ENCODE measurements at places on chromosomes 7 and 10.

DNA sequence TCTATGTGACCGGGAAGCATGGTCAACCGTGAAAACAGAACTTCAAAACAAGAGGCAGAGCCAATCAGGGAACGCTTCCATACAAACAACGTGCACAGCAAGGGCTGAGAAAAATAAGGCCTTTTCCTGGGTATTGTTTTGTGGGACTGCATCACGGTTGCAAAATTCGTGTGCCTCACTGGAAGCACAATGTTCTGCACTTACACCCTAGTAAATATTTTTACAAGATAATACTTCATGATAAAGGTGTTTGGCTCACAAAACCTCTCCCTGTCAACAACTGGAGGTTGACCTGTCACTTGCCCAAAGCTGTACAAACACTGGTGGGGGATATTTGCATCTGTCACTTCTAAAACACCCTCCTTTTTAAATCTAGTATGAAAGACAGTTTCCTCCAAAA, 37.0 kb downstream of the KLF6 start:
- DNase-seq: no peak

- DNase-seq: no peak
Measured at GRCh38 chr10:73956476-73957359, 41.2 kb upstream of the VCL start.

GRCh38 chr7:37657816-37658215, 25.8 kb upstream of the GPR141 start:
- DNase-seq: no peak

GRCh38 chr7:103687951-103688350, 241.9 kb upstream of the SLC26A5 start:
- DNase-seq: no peak

DNA sequence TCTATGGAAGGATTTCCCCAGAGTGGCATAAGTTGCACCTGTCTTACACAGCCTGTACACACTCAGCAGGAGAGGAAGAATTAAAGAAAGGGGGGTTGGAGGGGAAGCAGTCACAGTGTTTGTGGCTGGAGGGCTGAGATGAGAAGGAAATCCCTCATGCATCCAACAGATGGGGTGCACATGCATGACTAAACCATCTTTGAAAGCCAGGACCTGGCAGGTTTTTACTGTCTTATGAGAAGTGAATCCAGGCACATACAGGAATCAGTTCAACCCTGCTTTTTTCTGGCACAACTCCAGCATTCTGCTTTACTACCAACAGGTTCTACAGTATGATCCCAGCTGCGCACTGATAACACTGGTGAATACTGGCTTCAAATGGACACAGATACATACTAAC, 107.7 kb downstream of the CACNA2D1 start:
- DNase-seq: no peak

- DNase-seq: no peak
Measured at GRCh38 chr7:88071994-88072714, 138.1 kb downstream of the ADAM22 start.

DNA sequence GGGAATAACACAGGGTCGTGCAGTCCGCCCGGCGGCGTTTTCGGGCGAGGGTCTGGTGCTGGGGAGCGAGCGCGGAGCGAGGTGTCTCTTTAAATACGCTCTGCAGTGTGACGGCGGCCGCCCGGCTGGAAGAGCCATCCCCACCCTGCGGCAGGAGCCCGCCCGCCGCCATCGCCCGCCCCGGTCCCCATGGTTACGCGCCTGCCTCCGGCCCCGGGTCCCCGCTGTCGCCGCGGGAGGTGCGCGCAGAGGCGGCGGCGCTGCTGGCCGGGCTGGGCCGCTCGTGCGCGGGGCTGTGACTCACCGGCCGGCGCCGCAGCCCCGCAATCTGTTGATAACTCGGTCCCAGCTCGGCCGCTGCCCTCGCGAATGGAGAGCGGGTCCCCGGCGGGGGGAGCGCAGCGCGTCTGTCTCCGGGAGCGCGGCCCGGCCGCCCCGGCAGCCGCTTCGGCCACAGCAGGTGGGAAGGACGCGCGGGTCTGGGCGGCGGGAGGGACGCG, at the start of gene ADGRA1:
Gene ADGRA1, plus strand, starts transcription at position 246 of the 500 bp plus-strand sequence. CDS start 986 bp downstream, outside the sequence.
- DNase-seq: peak; percentile 61

- DNase-seq: no peak
Measured at GRCh38 chr10:133565441-133566294, at the start of gene SYCE1. SYCE1 (minus strand) TSS chr10:133565583; CDS start chr10:133565529, 54 bp downstream.

GRCh38 chr7:66348531-66348930, 143.4 kb downstream of the TPST1 start:
- DNase-seq: no peak

DNA sequence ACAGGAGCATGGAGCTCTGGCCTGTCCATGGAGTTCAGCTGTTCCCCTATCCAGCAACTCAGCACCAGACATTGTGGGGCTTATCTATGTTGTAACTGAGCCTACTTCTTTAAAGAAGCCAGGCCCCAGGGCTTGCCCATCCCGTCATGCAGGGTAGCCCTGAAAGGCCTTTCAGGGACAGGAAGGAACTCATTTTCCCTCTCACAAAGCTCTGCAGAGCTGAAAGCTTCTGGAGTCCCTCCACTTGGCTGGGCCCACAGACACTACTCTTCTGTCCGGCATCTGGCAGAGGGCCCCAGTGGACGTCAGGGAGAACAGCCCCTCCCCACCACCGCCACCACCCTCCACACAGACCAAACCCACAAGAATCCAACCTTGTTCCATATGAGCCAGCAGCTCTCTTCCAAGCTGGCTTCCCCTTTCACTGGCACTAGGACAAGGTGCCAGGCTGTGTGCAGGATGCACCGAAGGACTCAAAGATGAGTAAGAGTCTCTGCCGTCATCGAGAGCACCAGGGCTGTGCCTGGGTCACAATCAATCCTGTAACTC, 33.1 kb downstream of the DENND2A start:
- peak; percentile 42 for DNase-seq

GRCh38 chr10:62856021-62856420, 39.9 kb upstream of the EGR2 start:
- DNase-seq: no peak

GRCh38 chr7:127387974-127388373, 4.5 kb downstream of the ZNF800 start:
- DNase-seq: no peak

DNA sequence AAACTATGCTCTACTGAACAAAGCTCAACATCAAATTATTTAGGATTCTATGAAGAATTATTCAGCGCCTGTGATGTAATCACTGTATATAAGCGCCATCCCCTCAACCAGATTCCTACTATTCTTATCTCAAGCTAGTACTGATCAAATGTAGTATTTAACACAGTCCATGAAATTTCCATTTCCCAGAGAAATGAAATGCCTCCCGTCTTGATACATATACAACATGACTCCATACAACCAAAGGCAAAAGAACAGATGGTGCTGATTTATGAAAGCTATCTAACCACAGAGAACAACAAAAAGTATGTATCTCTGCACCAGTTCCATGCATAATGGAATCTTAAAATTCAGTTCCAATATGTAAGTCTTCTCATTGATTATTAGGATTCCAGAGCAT, 406.1 kb downstream of the PARD3 start:
- DNase-seq: no peak

- no peak for DNase-seq
Measured at GRCh38 chr7:50339990-50340500, 35.5 kb downstream of the IKZF1 start.

GRCh38 chr7:117076426-117076943, 123.2 kb downstream of the ST7 start:
- DNase-seq: no peak

DNA sequence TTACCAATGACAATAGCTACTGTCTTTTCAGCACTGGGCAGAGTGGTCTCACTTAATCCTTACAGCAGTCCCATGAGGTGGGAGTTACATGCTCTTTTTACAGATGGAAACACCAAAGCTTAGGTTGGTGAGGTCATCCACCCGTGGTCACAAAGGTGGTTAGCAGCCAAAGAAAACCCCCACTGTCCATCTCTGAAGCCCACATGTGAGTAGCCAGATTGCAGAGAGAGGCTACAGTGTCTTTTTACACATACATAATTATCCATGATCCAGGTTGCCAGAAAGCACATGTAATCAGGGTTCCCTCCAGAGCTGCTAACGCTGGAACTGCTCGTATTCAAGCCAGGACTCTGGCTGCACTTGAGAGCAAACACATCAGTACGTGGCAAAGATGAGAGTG, 24.6 kb upstream of the ANKRD2 start:
- DNase-seq: no peak

DNA sequence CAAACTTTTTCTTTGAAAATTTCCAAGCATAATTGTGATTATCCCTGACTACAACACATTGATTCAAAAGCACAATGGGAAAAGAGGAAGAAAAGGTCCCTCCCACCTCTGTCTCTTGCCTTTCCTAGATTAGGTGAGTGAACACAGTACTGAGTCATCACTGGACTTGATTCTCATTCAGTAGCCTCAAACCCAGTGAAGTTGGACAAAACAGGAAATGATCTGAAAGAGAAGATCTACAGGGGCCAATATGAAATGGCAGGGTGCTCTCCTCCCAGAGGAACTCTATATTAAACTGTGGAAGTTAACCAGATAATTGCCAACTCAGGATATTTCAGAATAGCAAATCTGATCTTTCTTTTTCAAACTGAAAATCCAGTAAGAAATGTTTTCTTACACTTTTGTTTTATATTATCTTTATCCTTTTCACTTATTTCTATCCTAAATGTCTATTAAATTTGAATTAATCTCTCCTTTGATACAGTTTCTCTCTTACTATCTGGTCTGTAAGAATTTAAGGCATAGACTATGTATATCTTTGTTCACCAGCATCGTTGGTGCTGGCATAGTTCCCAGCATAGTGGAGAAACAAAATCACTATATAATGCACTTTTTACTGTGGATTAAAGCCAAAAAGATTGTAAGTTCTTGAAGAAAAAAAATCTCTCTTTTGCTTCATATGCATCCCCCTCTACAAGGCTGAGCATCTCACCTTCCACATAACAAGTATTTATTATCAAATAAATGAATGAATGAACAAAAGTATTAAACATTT, 41.4 kb upstream of the IKZF1 start:
- DNase-seq: no peak

GRCh38 chr7:64883113-64883905, 19.8 kb upstream of the ZNF273 start:
- no peak for DNase-seq

DNA sequence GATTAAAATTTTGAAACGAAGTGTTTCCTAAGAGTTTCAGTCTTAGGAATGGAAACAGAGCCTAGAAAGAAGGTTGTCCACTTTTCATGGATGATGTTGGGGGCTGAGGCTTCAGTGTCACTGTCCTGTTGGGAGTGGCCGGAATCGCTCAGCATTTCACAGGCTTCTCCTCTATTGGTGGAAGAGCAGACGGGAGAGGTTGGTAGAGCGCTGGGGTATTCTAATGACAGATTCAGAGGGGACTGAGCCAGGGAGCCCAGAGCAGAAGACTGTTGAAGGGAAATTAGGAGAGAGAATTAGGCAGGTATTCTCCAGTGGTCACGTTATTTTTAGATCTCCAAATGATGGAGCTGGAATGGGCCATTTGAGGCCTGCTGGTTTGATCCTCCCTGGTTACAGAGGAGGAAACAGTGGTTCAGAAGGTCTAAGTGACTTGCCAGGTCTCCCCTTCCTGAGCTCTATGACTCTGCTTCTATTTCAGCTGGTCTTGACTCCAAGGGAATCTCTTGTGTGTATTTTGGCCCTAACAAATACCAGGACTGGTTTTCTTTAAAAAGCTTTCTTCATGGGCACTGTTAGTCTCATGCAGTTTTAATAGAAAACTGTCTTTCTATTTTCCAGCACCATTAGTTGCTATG, 35.7 kb upstream of the EEPD1 start:
- DNase-seq: no peak

DNA sequence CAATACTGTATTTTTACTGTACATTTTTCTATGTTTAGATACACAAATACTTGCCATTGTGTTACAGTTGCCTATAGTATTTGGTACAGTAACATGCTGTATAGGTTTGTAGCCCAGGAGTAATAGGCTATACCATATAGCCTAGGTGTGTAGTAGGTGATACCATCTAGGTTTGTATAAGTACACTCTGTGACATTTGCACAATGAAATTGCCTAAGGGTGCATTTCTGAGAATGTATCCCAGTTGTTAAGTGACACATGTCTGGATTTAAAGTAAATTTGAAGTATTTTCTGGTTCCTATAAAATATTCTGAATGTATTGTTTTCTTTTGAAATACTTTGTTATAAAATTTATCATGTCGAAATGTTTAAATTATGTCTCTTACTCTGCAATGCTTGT, 7.2 kb downstream of the CDK14 start:
- no peak for DNase-seq

DNA sequence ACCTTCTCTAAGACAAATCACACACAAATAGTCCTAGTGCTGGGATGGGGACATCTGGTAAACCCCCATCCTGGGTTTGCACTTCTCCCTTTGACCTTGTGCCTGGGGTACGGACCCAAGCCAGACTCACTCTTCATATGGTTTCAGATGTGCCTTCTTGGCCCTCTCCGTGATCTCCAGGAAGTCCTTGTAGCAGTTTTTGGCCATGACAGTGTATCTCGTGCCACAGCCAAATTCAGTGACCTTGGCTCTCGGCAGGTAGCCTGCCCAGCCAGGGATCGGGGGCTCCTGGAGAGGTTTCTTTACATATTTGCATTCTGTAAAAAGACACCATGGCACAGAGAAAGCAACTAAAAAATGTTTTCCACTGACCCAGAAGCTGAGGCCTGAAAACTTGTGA, 43.9 kb downstream of the PNLIPRP2 start:
- no peak for DNase-seq

DNA sequence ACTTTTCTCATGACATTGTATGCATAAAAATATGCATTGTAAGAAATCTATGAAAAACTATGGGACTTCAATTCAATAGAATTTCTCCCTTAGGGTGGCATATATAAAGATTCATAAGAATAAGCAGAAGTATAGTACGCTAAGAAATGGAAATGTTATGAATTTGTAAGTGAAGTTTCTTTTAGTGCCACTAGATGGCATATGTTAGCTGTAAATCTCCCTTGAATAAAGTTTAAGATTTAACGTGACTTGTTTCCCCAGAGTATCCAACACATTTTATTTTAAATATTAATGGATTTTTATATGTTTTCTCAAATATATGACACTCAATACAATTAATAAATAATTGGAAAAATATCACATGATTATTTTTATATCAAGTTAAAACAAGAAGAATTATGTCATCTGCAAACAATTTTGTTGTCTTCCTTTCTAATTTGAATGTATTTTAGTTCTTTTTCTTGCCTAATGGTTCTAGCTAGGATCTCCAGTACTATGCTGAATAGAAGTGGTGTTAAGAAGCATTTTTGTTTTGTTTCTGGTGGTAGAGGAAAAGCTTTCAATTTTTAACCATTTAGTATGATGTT, 287.2 kb downstream of the HGF start:
- DNase-seq: peak; percentile 24

- no peak for DNase-seq
Measured at GRCh38 chr7:50988465-50988864, 205.8 kb upstream of the GRB10 start.

GRCh38 chr7:152633504-152633903, 42.4 kb downstream of the XRCC2 start:
- DNase-seq: no peak

DNA sequence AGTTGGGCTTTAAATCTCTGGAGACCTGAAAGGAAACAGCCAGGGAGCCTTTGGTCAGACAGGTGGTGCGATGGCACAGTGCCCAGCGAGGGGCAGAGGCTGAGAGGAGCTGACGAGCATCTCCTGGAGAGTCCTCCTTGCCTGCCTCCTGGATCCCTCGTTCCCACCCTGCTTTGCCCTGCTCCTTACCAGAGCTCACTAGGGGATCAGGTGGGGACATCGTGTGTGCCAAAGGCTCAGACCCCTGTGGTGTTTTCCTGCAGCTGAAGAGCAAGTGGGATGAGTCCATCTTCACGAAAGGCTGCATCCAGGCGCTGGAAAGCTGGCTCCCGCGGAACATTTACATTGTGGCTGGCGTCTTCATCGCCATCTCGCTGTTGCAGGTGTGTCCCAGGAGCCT, 21.8 kb upstream of the SH2D4B start:
- DNase-seq: no peak

Measured in frontal cortex (tissue), 4 donors.